ENCODE measurements at places on chromosomes 13 and 19.

DNA sequence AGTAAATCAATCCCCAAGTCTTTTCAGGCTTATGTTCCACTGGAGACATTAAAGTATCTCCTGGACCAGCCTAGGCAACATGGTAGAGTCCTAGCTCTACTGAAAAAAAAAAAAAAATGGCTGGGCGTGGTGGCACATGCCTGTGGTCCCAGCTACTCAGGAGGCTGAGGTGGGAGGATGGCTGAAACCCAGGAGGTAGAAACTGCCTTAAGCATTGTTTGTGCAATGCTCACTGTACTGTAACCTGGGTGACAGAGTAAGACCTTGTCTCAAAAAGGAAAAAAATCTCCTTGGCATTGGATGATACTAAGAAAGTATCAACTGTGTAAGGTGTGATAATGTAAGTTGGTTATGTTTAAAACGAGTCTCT, 8.8 kb downstream of the KLK8 start:
- no peak for DNase-seq

GRCh38 chr13:46015366-46015765, 37.2 kb downstream of the ZC3H13 start:
- DNase-seq, result no peak

- no peak for DNase-seq
Observed at GRCh38 chr13:51297556-51297955, 41.9 kb upstream of the SERPINE3 start.

- no peak for DNase-seq
Observed at GRCh38 chr13:82597747-82598146, 1284.5 kb downstream of the SLITRK1 start.

GRCh38 chr13:91072486-91072885, 275.0 kb upstream of the MIR17HG start:
- no peak for DNase-seq

DNA sequence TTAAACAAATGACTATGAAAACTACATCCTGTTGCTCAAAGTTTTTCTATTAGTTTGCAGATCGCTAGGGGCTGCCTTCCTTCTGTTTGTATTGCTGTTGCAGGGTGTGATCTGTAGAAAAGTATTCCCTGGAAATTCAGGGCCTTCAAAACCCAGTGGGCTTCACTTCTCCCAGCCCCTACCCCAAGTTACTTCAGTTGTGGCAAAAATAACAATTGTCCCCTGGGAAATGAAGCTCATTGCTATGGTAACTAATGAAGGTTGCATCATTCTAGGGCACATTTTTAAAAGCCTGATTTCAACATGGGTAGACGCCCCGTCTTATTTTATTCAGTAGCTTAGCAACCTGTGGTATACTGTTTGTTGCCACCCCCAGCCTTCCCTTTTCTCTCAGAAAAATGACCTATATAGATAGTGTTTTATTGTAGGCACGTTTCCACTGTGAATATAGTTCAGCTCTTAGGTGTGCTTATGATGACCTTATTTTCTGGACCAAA, 60.9 kb downstream of the WDFY2 start:
- DNase-seq, result no peak

- no peak for DNase-seq
Observed at GRCh38 chr19:1796395-1797142, 15.5 kb downstream of the ATP8B3 start.

- DNase-seq, result no peak
Observed at GRCh38 chr13:19695829-19696228, 62.4 kb downstream of the MPHOSPH8 start.

DNA sequence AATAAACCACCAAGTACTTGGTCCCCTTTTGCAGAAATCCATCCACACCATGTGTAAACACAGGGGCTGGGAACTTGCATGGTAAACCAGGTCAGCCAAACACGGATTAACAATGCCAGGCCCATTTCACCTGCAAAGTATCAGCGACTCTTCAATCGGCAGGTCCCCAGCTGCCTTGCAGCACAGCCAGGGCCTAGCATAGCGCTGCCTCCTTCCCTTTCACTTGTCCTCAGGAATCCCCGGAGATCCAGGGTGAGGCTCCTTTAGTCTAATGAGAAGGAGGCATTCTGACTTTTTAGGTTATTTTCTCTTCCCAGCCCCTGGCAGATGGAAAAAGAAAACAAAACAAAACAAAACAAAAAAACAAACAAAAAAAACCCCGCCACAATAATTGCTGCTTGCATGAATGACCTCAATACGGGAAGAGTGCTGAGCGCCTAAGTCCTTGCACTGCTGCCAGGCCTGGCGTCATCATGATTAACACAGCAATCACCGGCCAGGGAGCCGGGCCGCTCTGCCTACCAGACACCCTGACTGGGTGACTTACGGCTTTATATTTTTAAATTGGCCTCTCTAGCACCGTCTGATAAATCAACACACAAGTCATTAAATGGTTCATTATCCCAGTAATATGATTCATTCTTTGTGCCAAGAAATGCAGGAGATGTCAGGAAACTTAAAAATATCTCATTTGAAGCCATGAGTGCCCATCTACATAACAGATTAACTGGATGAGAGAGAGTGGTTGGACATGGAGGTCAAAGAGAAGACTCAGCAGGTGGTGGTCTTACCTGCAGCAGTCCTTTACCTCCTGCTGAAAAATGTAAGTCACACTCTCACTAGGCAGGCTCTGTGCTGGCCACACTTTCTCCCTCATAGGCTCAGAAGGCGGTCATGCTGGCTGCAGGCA, 692.7 kb downstream of the UQCRFS1 start:
- no peak for DNase-seq

- DNase-seq, result no peak
Observed at GRCh38 chr19:41303954-41304353, 6.0 kb upstream of the CCDC97 start.

DNA sequence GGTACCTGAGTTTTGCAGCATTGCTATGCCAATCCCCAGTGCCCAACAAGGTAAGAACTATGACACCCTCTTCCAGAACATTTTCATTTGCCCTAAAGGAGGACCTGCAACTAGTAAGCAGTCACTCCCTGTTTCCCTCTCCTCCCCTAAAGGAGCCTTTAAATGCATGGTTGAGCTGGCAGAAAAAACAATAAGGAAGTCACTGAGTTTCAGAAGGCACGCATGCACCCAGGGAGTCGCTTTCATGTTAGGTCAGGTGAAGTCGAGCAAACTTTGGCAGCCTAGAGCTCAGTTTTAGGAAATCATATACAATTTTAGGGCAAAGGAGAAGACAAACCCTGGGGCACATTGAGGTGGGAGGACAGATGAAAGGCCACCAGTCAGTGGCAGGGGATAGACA, 11.8 kb downstream of the NLRP11 start:
- DNase-seq, result no peak

- no peak for DNase-seq
Observed at GRCh38 chr13:27329210-27329609, 58.6 kb downstream of the RASL11A start.
